Stimulated activated CD4-positive, alpha-beta T cell treated with anti-CD3 and anti-CD28 coated beads, Interleukin-1b, Interleukin-23, amount 100 ng/mL, for 1 hour (primary cell): ENCODE measurements at places on chromosomes 2 and 18.

GRCh38 chr18:59022167-59022945 lies 117.3 kb upstream of the SEC11C start:
- no peak for DNase-seq

- no peak for DNase-seq
Measured at GRCh38 chr18:622289-622688, 25.5 kb downstream of the CLUL1 start.

DNA sequence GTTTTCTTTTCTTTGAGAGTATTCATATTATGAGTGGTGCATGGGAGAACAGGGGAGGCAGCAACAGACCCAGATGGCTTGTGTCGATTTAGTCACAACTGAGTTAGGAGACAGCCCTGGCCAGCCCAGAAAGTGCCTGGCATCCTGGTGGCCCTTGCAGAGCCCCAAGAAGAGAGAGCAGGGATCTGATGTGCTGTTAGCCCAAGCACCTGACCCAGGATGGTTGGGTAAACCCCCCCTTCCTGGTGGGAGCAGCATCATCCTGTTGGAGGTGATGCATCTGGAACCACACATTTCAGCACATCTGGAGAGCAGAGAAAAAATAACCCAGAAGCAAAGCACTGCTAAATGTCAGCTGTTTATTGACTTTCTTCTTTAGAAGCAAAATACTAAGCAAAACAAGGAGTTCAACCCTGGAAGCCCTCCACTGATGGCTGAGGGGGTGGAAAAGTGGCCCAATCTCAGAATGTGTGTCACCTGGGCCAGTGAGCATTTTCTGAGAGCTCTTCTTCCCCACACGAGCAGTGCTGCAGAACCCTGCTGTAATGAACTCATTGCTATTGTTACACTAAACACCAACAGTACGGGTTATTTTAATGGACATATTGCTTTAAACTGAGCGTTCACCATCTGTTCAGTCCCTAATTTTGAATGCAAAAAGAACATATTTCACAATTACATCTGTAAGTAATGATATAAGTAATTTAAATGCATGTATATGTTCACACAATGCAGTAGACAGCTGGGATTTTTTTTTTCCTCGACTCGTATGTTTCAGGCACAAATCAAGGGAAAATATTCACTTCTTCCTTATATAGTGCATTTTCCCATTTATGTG lies 100.6 kb upstream of the SMIM21 start:
- DNase-seq = no peak

- no peak for DNase-seq
Measured at GRCh38 chr18:49707599-49707998, 105.7 kb downstream of the ACAA2 start.

GRCh38 chr18:61628085-61628484 lies 264.7 kb downstream of the RNF152 start:
- no peak for DNase-seq

GRCh38 chr2:176110415-176111308 lies 3.6 kb downstream of the HOXD11 start:
- DNase-seq = no peak

GRCh38 chr2:163755366-163755765 lies 19.6 kb upstream of the FIGN start:
- DNase-seq = no peak

GRCh38 chr2:180944372-180944771 lies 36.0 kb upstream of the UBE2E3 start:
- no peak for DNase-seq

DNA sequence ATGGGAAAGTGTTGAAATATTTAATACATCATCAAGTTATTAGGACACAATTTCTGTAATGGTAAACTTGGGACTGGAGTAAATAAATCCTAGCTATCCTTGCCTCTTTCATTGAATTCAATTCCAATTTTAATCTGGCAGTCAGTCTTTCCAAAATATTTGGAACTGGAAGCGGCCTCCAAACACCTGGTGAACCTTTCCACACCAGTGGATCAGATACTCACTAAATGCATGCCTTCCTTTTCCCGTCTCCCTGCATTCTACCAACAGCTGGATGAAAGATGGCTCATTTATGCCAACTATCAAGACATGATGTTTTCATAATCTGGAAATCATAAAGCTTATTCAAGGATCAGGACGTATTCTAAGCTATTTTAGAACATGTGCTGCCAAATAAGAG lies 488.2 kb upstream of the SPHKAP start:
- no peak for DNase-seq

- no peak for DNase-seq
Measured at GRCh38 chr2:215787565-215788178, 225.7 kb downstream of the MREG start.

- DNase-seq = no peak
Measured at GRCh38 chr2:39120521-39120770, 405 bp downstream of the SOS1 start.

GRCh38 chr2:9484533-9484932 lies 10.2 kb downstream of the IAH1 start:
- DNase-seq = no peak

- no peak for DNase-seq
Measured at GRCh38 chr2:178163395-178163794, 30.9 kb upstream of the OSBPL6 start.

DNA sequence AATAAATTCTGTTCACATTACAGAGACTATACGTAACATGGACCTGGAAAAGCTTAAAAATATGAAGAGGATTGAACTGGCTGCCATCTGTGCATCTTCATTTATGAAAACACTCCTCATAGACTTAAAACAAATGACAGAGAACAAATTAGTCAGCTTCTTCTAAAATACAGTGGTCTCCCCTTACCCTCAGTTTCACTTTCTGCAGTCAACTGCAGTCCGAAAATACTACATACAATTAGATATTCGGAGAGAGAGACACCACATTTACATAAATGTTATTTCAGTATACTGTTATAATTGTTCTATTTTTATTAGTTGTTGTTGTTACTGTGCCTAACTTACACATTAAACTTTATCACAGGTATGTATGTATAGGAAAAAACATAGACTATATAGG lies 6.5 kb downstream of the RNF103 start:
- DNase-seq = no peak

DNA sequence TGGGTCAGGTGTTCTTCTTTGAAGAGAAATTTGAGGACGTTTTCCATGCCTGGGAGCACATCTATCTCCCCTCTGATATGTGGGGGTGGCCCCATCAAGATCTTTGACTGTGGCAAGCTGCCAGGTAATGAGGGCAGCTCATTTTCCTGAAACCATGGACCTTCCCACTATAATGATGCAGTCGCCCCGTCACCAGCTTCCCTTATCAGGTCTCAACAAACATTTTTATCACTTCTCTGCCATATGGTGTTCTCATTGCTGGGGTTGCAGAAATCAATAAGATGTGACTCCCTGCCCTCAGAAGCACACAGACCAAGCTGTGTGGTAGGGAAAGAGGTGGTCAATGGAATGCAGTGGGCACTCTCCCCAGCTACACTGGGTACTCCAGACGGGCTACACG lies 48.4 kb upstream of the B3GNT7 start:
- no peak for DNase-seq

GRCh38 chr2:47303341-47304148 lies 99.4 kb upstream of the MSH2 start:
- no peak for DNase-seq

GRCh38 chr2:86785456-86785855 lies 5.3 kb downstream of the CD8A start:
- no peak for DNase-seq

DNA sequence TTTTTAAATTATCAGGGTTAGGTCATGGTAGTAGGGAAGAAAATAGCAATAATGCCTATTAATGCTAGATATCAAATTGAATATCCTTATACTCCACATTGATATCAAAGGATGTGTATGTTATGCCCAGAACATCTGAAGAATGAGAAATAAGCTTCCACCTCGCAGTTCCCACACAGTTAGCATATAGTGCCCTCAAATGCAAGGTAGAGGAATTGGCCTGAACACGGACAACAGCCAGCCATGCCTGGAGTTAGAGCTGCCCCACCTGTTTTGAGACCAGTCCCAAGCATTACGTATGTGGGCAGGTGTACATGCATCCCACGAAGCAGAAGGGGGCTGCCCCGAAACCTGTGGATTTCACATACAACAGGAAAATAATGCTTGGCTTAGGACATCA lies 79.6 kb downstream of the SUMO1 start:
- DNase-seq = no peak

DNA sequence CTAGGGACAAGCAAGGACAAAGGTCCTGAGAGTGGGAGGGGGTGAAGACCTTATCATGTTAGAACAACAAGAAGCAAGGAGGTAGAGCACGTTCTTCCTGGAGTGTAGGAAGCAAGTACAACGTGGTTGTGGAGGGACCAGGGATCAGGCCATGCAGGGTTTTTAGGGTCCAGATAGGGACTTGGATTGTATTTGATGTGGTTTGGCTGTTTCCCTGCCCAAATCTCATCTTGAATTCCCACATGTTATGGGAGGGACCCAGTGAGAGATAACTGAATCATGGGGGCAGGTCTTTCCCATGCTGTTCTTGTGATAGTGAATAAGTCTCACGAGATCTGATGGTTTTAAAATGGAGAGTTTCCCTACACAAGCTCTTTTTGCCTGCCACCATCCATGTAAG lies 53.2 kb downstream of the ICA1L start:
- no peak for DNase-seq

DNA sequence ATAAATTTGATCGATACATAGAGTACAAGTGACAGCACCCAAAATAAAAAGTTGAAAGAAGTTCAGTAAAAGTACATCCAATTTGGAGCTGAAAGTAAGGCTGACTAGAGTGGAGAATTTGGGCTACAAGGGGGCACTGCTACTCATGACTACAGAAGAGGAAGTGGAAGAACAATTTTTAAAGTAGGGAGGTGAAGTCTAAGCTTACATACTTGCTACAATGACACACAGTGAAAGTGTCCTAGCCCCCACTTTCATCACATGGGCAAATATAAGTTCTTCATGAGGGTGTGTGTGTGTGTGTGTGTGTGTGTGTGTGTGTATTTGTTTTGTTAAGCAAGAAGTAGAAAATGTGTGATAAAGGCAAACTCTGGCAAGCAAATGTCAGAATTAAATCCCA lies 45.7 kb downstream of the MAP3K2 start:
- no peak for DNase-seq

GRCh38 chr18:13317801-13318200 lies 99.2 kb downstream of the LDLRAD4 start:
- no peak for DNase-seq

GRCh38 chr2:96526101-96526591 lies 10.4 kb upstream of the ARID5A start:
- DNase-seq = no peak

DNA sequence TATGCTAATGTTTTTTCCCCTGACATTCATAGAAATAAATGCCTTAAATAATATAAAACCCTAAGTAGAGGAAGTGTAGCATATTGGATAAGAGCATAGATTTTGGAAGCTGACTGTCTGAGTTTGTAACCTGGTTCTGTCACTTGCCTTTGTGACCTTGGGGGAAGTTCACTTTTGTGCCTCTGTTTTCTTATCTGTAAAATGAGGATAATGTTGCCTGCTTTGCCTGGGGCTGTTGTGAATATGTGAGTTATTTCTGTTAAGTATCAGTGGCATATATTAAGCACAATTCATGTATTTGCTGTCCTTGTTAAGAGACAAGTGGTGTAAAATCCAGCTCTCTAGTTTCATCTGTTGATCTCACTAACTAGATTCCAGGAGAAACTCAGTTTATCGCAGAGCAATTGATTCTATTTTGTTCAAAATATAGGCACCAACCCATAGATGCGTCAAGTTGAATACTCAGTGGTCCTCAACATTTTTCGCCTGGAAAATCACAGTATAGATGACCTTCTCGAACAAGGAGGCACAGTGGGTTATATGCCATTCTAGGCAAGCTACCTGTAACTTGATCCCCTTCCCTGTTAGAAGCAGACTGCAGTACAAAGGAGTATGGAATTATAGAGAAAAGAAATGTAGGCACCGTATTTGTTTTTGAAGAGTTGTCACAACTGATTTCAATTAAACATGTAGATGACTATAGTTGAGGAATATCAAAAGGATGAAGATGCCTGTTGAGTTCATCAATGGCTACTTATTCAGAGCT lies 67.0 kb downstream of the SOCS6 start:
- DNase-seq = no peak

DNA sequence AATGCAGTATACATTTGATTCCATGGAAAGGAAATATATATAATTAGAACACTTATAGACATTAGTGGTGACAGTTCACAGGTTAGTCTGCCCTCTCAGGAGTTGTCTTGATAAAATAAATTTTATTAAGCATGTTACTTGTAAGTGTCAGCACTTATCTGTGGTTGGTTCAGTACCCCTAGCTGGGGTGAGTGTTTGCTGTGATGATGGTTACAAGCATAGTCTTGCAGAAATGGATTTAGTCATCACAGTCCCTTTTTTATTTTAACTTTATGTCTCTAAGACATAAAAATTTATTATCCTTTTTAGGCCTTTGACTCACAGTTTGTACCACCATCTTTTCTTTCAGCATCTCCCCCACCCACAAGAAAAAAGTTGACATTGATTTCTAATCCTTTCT lies 52.1 kb downstream of the NCK2 start:
- no peak for DNase-seq

- DNase-seq = no peak
Measured at GRCh38 chr2:172921532-172922236, 154.0 kb upstream of the MAP3K20 start.

- no peak for DNase-seq
Measured at GRCh38 chr2:184004948-184005672, 593.2 kb upstream of the ZNF804A start.

DNA sequence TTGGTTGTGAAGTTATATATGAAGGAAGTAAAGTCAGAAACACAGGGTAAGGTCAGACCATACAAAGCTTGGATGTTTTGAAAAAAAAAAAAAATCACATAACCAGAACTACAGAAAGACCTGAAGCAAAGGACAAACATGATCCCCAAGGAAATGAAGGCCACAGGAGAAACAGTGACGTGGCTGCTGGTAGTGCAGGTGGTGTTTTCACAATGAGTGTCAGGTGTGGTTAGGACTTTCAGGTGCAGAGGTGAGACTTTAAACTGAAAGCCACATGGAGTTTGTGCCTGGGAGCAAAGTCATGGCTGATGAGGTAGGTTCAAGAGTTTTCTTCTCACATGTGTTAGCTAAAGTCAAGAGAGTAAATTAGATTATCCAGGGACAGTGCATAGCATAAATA lies 270.7 kb downstream of the PIEZO2 start:
- no peak for DNase-seq

DNA sequence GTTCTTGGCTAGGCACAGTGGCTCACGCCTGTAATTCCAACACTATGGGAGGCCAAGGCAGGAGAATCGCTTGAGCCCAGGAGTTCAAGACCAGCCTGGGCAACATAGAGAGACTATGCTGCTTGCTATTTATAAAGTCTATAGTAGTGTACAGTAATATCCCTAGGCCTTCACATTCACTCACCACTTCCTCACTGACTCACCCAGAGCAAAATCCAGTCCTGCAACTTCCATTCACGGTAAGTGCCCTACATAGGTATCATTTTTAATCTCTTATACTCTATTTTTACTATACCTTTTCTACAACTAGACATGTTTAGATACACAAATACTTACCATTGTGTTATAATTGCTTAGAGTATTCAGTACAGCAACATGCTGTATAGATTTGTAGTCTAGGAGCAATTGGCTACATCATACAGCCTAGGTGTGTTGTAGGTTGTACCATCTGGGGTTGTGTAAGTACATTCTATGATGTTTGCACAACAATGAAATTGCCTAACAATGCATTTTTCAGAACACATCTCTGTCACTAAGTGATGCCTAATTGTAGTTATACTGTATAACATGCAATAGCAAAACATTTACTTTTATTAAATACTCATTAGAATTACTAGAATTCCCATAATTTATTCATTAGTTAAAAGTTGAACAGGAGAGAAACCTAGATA lies 8.8 kb downstream of the DHX57 start:
- DNase-seq = no peak

GRCh38 chr18:61129001-61129400 lies 204.2 kb upstream of the CDH20 start:
- DNase-seq = no peak
